ENCODE measurements at places on chromosomes 12 and 14.
A peak's percentile ranks its signal among the peaks of the same experiment; 100 is the strongest.

DNA sequence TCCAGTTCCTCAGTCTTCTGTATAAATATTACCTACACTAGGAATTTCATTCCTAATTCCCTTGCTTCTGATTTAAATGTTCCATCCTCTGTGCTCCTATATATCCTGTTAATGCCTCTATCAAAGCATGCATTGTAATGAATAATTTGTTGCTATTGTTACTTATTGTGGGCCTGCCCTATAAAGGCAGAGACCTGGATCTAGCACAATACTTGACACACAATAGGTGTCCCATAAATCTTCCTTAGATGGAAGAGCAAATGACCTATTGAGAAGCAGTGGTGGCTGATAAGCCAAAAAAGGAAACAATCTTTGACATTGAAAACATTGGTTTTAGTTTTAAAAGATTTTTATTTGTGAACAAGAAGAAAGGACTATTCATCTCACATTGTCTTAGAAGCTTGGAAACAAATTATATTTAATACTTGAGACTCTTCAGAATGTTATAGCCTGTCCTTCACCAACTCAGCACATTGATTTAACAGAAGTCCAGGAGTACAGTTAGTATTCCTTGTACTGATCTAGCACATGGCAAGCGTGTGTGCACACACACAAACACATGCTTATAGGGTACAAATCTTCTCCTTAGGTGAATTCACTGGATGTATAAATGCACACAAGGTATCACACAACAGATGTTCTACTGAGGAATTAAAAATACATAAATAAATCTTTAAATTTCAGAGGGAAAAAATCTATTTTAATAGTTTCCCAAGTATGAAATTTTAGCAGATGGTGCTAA is 135.9 kb downstream of the DUSP6 start:
- DNase-seq, result no peak

DNA sequence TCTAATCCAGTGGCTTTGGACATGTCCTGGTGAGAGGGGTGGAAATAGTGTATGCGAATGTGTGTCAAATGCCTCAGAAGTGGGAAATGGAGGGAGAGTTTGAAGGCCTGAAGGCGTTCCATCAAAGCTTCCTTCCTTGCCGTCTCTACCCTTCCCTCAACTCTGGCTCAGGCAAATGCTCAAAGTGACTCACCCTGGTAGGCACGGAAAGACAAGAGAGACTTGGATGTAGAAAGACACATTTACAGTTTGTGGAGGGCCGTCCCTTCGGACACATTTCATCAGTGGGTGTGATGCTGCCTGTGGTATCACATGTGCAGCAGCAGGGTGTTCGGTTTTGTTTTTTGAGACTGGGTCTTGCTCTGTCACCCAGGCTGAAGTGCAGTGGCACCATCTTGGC is 36.7 kb downstream of the CHST11 start:
- DNase-seq, result no peak

DNA sequence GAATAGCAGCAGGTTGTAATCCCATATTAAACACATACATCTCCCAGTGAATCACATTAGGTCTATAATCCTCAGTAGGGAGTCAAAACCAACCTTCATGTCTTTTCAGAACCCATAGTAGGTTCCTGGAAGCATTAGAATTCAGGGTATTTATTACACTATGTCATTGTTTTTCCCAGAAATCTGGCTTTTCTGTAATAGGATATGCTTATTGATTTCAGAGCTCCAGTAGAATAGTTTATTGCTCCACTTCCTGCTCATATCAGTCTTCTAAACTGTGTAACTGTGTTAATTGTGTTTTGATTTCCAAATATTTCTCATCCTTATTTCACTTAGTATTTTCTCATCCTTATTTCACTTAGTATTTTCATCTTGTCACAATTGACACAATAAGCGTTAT is 268.0 kb downstream of the CCDC59 start:
- no peak for DNase-seq

DNA sequence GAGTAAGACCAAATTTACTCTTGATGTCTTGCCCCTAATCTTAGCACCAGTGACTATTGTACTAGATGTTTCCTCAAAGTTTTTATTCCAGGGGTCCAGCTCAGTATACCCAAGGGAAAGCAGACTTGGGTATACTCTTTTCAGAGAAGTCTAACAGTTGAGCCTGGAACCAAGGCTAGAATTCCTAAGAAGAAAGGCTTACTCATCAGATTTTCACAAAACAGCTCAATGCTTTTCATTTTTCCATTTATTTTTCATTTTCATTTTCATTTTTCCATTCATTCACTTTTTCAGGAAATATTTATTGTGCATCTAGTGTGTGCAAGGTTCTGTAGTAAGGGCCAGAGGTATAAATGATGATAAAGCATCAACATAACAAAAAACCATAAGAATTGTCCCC is 143.2 kb downstream of the PHLDA1 start:
- no peak for DNase-seq

- no peak for DNase-seq
Measured at GRCh38 chr12:27779416-27779919, 565 bp upstream of the KLHL42 start.

GRCh38 chr14:97029800-97030199 is 232.6 kb downstream of the VRK1 start:
- no peak for DNase-seq

DNA sequence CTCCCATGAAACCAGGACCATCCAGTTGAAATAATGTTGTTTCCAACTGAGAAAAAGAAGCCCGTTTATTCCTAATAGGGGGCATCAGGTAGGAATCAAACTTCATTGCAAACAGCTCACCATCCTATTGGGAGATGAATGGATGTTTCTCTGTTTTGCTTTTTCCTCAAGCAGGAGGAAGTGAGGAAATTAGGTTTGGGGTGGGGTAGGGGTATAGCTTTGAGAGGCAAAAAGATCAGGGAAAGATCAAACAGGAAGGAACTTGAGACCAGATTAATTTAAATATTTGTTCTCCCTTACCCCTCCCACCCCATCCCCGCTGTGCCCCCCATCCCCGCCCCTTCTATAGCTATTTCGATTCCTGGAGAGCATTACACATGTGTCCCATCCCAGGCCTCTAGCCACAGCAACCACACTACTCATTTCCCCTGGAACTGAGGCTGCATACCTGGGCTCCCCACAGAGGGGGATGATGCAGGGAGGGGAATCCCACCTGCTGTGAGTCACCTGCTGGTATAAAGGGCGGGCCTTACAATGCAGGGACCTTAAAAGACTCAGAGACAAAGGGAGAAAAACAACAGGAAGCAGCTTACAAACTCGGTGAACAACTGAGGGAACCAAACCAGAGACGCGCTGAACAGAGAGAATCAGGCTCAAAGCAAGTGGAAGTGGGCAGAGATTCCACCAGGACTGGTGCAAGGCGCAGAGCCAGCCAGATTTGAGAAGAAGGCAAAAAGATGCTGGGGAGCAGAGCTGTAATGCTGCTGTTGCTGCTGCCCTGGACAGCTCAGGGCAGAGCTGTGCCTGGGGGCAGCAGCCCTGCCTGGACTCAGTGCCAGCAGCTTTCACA is at the start of gene IL23A:
Gene IL23A (plus strand): TSS at position 577 of the 850 bp plus-strand sequence. CDS start 161 bp downstream, at position 738.
- DNase-seq, result no peak

GRCh38 chr14:60327447-60328331 is 78.7 kb downstream of the PPM1A start:
- peak; percentile 4 for DNase-seq

DNA sequence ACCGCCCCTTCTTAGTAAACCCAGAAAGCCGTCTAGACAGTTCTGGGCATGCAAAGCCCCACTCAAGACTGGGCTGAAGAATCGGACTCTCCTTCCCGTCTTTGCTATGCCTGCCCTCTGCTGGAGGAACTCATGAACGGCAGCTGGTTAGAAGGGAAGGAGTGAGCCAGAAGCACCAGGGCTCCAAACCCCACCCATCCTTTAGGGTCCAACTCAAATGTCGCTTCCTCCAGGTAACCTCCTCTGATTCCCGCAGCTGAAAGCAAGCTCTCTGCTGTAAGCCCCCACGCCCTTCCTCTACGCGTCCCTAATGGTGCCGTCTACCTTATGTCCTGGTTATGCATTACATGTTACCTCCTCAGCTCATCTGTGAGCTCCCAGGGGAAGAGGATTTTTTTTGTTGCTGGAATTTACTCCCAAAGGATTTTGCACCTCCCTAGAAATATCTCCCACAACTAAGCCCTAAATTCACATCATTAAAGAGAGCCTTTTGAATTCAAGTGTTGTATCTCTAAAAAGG is 59.0 kb upstream of the SCN8A start:
- DNase-seq, result peak; percentile 72

- no peak for DNase-seq
Measured at GRCh38 chr14:69768873-69769272, 1.9 kb downstream of the SRSF5 start.

- peak; percentile 88 for DNase-seq
Measured at GRCh38 chr12:106369624-106370346, 12.2 kb downstream of the POLR3B start.

DNA sequence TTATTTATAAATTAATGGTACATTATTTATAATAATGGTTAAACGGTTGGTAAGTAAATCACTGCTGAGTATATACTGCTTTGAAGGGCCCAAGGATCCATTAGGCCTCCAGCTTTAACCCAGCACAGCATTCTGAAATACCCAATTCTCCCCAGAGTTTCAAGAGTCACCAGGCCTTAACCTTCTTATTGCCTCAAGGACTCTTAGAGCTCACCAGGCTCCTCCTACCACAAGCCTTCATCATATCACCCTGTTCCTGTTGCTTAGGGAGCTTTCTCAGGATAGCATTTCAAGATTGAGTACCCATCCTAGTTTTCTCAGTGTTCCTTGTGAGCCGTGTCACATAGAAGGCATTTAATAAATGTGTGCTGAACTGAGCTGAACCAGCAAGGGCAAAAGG is 242.5 kb downstream of the FBXL14 start:
- peak; percentile 62 for DNase-seq

GRCh38 chr14:76773956-76774820 is 12.9 kb downstream of the VASH1 start:
- no peak for DNase-seq

DNA sequence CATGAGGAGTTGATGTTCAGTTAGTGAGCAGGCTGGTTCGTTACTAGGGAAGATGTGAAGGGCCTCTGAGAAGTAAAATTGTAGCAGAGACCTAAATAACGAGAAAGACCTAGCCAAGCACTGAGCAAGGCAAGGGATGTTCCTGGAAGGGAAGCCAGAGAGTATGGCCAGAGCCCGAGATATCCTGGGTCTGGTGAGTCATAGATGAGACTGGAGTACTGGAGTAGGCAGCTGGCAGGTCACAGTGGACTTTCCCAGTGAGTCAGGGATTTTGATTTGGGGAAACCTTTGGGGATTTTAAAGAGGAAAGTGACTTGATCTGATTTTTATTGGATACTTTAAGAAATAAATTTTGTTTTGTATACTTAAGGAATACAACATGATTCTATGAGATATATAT is 369.0 kb downstream of the DIO2 start:
- peak; percentile 9 for DNase-seq

DNA sequence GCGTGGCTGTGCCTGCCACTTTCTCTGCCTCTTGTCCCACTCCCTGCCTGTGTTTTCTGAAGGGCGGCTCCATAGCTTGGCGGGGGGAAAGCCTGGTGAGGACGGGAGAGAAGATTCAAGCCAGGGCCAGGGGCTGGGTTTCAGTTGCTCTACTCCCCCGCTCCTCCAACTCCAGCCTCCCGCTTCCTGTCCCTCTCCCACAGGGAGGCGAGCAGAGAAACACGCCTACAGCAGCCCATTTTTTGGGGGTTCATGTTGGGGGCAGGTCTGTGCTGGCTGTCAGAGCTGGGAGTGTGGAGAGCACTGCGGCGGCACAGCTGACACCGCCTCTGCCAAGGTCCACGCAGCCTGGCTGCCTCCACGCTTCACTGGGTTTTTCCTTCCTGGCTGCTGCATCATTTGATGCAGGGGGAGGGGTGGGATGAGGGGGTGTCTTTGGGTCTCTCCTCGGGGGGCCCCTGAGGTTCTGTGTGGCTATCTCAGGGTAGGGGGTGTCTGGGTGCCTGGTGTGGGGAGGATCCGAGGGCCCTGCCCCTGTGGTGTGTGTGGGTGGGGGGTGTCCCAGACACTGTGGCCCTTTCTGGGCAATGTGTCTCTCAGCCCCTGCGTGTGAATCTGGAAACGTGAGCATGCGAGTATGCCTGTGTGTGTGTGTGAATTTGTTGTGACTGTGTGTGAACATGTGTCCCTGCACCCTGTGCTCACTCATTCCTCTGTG is 10.7 kb upstream of the KRT80 start:
- no peak for DNase-seq
